ENCODE measurements at places on chromosomes 5 and 9.

DNA sequence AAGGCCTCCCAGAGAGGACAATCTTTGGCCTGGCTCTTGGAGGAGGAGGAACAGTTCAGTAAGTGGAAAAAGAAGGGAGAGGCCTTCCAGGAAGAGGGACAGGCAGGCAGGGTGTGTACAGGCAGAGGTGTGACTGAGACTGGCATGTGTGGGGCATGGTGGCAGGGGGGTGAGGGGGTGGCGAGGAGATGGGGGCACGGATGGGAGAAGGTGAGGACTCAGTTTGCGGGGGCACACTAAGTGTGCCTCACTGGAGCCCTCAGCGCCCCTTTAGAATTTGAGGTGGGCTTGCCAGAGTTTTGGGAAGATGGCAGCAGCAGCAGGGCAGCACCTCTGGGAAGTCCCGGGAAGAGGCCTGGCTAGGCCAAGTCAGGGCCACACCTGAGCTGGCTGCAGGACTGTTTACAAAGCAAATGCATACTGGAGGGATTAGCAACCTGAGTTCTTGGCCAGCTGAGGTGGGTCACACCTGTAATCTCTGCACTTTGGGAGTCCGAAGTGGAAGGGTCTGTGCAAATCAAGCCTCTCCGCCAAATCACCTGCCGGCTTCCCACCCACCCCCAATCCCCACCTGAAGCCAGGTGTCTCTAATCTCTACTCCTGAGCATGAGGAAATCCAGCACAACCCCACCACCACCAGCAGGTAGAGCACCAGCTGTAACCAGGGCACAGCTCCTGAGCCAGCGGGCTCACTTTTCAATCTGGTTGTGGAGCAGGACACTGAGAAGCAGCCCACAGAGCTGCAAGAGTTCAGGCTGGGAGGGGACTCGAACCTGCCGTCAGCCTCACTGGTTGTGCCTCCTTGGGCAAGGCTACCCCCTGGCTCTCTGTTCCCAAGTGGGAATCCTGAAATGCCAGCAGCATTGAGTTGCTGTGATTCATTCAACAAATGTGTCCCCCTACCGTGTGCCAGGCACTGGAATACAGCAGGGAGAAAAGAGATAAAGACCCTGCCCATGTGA, 10.2 kb upstream of the GABRP start:
- DNase-seq: no peak

DNA sequence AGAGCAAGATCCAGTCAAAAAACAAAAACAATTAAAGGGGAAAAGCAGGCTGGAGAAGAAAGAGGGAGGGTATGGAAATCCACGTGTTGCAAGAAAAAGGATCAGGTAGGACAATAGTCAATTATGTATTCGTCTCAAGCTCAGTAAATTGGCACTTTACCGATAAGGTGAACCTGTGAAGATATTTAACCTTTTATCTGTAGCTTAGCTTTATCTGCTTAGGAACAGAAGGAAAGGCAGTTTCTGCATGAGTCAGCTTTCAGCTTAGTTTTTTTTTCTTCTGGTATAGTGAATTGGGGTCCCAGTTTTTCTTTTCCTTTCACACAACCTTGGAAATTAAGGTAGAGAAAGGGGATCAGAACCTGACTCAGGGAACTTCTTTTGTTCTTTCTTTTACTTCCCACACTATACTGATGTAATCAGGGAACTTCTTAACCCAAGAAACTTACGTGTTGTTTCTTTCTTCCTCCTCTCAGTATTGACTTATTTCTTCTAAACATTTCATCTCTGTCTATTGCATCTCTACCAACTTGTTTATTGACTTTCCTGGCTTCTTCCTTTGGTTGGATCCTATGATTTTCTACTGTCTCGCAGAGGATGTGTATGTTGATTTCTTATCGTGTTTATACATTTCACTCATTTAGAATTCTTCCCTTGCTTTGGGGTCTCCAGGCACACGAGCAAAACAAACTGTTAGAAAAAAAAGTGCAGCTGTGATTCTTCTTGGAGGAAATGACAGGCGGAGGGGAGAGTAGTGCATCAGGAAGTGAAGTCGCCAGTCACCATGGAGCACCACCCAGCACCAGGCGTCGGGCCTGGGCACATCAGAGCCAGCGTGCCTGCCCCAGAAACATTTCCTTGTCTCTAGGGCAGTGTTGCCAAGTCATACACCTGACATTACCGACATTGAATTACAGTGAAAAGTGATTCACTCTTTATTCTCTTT, 123.0 kb upstream of the LHFPL2 start:
- DNase-seq: no peak

- no peak for DNase-seq
Observed at GRCh38 chr9:83431101-83432060, 106.8 kb downstream of the FRMD3 start.

DNA sequence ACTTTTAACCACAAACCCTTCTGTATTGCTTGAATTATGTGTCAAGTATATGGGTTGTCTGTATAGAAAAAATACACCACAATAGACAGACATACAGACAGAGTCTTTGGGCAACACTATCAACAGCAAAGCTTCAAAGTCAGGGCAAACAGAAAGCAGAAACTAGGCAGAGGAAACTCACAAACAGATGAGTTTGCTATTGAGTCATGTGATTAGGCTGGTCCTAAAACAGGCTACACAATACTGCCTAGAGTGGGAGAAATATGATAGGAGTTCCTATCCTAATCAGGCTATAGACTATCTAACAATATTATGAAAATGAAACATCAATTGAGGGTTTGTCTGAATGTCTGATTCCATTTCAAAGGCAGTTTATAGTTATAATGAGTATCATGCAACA, 156.4 kb downstream of the EDIL3 start:
- no peak for DNase-seq

- no peak for DNase-seq
Observed at GRCh38 chr5:142701673-142702311, 15.9 kb upstream of the FGF1 start.

Data from stimulated activated CD8-positive, alpha-beta memory T cell treated with anti-CD3 and anti-CD28 coated beads, Interleukin-7, amount 100 ng/mL, for 1 hour (primary cell).